ENCODE measurements at places on chromosomes 7 and 10.

- DNase-seq, result no peak
Observed at GRCh38 chr7:22823142-22823497, 471 bp upstream of the TOMM7 start.

- no peak for DNase-seq
Observed at GRCh38 chr10:36030516-36030915, 388.4 kb upstream of the FZD8 start.

GRCh38 chr10:30374353-30374752, 25.3 kb upstream of the MTPAP start:
- DNase-seq, result no peak

GRCh38 chr7:130208516-130208915, 856 bp downstream of the SSMEM1 start:
- DNase-seq, result no peak

DNA sequence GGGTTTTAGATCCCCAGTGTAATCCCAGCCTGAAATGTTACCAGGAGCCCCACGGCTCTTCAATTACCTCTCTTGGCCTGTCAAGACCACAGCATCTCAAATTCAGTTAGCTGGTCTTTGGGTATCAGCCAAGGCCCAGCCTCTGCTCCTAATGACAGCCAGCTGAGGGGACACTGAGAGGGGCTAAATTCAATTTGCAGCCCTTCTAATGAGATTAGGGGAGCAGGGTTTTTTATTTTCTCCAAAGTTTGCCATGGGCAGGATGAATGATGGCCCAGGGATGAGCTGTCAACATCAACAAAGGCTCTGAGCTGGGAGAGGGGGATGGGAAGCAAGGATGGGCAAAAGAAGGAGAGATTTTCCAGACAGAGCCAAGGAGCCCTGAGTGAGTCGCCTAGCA, 116.8 kb upstream of the TBX20 start:
- DNase-seq, result no peak

DNA sequence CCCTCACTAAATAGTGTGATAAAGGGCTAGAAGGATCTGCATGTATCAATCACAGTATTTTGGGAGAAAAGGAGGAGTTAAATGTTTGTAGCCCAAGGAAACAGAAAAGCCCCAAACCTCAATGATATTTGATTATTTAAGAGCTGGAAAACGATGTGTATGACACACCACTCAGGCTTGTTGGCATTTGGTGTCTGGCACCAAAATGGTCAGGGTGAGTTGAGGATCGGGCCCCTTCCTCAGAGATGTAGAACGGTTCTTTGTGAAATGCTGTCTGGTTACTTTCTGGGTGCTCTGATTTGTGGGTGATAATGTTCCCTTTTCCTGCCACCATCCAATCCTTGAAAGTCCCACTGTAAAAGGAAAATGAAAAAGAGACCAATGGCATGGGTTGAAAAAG, 113.7 kb downstream of the CCDC3 start:
- no peak for DNase-seq

DNA sequence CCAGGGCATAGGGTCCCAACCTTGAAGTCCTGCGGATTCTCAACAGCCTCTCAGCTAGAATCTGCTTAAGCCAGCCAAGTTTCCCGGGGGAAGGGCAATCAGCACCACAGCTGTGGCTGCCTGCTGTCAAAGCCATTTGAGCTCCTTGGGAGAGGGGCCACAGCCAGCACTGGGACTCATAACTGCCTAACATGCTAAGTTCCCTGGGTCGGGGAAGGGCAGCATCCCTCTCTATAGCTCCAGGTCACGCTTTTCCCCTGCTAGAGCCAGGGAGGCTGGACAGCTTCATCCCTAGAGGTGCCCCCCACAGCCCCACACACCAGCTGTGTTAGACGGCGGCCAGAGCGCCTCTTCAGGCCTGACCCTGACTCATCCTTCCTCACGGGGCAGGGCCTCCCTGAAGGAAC, 49.6 kb upstream of the PDE1C start:
- DNase-seq, result no peak

DNA sequence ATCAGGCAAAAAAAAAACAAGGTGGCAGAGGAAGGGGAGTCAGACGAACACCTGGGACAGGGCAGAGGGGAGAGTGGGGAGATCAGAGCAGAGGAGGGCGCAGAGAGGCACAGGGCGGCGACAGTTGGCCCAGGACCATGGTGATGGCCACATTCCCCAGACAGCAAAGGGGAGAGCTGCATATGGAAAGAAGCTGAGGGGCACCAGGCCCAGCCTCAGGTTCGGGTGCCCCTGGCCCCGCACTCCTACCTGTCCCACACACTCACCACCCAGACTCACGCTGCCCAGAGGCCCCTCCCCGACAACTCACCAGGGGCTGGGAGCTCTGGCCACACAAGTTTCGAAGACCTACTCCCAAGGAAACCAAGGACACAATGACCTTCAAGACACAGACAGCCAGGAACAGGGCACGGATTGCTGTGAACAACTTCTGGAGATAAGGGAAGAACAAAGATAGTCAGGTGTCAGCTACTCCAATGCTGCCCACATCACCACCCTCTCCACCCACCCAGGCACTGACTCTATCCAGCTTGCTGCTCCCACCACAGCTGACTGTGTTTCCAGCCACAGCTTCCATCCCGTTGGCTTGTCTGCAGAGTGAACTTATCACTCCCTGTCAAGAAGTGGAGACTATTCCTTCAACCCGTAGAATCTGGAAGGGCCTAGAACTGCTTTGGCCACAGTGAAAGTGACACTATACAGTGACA, 8.3 kb downstream of the TMEM176B start:
- no peak for DNase-seq

- no peak for DNase-seq
Observed at GRCh38 chr10:31921031-31921430, 7.6 kb downstream of the ARHGAP12 start.

DNA sequence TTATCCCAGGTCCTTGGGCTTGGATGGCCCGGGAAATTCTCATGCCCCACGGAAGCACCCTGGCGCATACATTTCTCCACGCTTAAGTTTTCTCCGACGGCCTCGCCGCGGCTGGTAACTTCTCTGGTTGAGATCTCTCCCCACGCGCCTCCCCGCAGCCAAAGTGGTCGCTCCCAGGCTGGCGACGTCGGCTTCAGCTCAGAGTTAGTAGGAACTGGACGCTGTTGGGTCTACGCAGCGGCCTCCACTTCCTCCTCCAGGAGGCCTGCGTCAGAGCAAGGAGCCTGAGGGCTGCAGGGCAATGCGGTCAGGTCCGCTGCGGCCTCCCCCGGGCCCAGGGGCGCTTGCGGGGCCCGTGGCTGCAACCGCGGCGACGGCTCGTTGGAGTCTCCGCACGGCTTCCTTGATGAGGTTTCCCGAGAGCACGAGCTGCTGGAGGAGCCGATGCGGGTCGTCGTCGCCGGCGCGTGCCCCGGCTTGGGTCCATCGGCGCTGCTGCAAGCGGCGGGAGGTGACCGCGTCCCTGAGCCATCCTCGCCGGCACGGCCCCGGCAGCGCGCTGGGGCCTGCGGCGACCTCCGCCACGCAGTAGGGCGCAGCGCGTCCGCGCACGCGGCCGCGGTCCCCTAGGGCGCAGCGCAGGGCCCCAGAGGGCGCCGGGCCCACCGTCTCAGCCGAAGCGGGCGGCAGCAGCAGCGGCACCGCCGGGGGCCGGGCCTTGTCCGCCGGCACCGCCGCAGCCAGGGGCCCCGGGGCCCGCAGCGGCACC, 744 bp downstream of the FRAT2 start:
- DNase-seq, result peak; percentile 27

GRCh38 chr7:73521636-73522104, 423 bp downstream of the BAZ1B start:
- DNase-seq, result no peak

DNA sequence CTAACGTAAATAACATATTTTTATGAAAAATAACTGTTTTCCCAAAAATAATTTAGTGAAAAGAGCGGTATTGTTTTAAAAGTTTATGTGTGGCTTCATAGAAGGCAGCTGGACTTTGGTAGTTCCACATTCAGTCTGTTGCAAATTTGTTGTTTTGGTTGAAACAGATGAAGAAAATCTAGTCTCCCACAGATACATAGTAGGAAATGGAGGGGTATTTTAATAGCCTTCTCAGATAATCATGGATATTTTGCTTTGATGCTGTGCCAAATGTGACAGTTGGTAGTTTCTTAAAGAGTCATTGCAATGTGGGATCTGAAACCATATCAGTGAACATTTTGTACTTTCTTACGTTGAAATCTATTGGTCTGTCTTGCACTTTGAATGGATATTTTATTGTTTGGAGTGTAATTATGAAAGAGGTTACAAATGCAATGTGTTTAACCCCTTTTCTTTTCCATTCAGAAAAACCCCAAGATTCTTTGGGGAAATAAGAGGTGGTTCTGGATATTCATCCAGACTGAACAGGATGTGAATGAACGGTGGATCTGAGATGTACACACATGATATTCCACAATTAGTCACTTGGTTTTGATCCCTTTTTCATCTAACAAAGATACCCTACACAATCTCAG, 10.4 kb downstream of the ZNF365 start:
- DNase-seq, result no peak

GRCh38 chr7:78529392-78529791, 730.8 kb downstream of the PHTF2 start:
- DNase-seq, result no peak

DNA sequence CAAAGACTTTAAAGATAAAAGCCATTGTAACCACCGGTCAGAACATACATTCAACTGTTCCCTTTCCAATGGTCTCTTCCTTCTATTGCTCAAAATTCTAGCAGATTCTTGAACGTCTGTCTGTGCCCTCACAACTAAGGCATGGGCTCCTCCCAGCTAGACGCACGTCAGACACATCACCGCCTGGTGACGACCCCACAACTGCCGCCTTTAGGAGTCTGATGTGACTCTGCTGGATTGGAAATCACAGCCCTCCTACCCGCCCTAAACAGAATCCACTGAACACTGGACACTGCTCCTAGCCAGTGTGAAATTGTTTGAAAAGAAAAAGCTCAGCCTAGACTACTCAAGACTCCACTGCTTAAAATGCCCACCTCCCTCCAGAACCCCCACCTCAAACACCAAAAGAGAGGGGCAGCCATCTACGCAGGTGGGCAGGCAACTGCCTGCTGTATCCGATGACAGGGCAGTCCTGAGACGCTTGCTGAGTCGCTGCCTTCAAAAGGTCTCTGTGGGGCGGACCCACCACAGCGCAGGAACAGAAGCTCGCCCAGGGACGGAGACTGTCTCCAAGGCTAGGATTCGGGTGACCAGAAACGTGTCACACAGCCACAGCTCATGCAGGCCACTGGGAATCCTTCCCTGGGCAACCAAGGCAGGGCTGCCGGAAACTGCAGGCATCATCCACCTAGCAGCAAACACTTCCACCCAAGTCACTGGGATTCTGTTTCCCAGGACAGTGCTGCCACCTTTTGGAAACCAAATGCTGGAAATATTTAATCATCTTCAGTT, 34.7 kb downstream of the GSDME start:
- DNase-seq, result no peak

GRCh38 chr7:42493436-42494198, 256.6 kb upstream of the GLI3 start:
- DNase-seq, result no peak

DNA sequence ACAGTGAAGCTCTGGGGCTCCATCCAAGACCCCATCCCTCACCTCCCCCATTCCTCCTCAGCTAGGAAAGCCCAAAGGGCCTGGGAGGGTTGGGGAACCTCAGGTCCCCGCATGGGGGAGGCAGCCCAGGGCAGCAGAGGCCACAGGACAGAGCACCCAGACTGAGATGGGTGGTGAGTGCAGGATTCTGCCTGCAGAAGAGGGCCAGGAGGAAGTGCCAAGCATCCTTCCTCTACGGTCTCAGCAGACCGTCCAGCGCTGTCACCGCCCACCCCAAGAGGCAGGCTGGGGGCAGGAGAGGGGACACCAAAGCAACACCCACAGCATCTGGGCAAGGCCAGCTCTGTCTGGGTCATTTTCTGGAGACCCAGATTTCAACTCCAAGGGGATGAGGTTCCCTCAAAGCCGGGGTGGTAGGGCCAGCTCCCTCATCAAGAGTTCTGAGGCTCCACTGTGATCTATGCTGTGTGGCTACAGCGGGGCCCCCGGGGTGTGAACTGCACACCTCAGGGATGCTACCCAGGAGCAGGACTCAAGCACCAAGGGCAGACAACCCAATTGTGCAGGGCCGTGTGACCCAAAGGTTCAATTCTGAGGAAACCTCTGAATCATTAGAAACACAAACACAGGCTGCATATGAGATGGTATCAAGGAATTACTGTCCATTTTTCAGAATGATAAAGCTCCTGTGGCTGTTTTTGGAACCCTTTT, 46.8 kb downstream of the CAMK2B start:
- DNase-seq, result no peak

DNA sequence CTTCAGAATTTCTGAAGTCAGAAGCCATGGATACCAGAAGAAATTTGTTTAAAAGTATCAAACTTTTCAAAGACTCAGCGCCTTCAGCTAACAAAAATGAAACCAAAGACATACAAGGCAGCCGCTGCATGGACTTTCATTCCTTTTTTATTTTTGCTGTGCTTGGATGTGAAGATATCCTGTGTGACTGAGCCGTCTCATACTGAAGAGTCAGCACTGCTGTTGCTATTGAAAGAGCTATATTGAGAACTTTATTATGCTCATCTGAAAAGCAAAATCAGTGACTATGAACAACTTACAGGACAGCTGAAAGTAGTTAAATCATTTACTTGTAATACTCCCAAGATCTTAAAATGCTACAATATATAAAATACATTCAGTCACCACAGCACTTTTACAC, 809.2 kb downstream of the NXPH1 start:
- no peak for DNase-seq

- DNase-seq, result no peak
Observed at GRCh38 chr10:501596-501995, 187.9 kb downstream of the DIP2C start.

- DNase-seq, result no peak
Observed at GRCh38 chr10:80289451-80290287, at the start of gene MAT1A. Gene MAT1A (minus strand): TSS chr10:80289658. CDS start chr10:80289423, 235 bp downstream.

GRCh38 chr10:61751599-61751998, 88.9 kb downstream of the CABCOCO1 start:
- no peak for DNase-seq

GRCh38 chr7:127383123-127383835, 9.2 kb downstream of the ZNF800 start:
- DNase-seq, result no peak

GRCh38 chr10:78524941-78525340, 491.3 kb downstream of the RPS24 start:
- DNase-seq, result no peak

DNA sequence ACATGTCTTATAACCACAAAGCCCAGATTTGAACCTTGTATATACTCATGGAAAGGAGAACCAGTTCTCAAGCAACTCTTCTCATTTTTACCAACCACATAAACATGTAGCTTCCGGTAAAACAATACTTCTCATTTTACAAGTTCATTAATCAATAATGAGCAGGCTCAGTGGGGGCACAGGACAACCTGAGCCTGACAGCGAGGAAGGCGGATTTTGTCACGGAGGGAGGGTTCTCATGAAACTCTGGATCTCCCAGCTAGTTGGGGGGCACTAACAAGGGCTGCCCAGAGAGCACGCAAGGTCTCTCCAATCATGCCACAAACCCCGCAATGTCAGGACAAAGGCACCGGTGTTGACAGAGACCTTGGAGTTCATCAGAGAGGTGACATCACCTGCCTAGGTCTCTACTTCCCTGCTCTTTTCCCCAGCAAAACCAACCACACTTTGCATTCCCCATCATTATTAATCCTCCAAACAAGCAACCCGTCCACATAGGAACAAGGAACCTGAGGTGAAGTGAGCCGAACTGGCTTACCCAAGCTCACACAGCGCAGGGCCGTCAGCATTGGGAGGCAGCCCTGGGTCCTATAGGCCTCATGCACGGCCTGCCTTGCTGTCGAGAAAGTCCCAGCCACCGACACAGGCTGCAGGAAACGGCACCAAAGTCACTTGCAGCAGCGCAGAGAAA, 192.1 kb upstream of the KLF14 start:
- DNase-seq, result peak; percentile 71

Measured in CD4-positive, alpha-beta T cell treated with Interleukin-10 for 1 hour (primary cell).